ENCODE measurements at places on chromosomes 1 and 21.
A peak's percentile ranks its signal among the peaks of the same experiment; 100 is the strongest.

DNA sequence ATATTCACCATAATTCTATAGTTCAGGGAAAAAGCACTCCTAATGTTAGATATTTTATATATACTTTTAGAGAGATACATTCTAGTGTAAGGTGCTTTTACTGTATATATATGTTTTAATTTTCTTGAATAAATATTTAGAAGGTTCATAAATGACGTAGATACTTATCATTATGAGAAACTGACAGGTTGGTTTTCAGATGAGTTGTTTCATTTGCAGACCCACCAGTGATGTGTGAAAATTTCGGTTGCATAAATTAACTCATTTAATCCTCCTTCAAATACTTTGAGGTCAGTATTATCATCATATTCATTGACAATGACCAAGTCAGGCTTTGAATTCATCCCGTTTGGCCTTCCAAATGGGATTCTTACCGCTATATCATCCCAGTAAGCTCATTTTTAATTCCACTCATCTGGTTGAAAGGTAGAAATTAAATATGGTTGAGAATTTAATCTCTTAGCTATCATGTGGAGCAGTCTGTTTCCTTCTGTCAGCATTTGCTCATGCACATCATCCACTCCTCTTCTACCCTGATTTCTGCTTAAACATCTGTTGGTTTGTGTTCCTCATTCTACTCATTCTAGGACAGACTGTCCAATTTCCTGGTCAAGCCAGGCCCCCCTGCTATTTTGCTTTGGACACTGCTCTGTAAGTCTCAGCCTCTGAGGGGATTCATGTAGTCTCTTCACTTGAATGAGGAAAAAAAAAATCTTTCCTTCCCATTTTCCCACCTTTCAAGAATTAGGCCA is 1156.6 kb downstream of the PLA2G4A start:
- no peak for DNase-seq

DNA sequence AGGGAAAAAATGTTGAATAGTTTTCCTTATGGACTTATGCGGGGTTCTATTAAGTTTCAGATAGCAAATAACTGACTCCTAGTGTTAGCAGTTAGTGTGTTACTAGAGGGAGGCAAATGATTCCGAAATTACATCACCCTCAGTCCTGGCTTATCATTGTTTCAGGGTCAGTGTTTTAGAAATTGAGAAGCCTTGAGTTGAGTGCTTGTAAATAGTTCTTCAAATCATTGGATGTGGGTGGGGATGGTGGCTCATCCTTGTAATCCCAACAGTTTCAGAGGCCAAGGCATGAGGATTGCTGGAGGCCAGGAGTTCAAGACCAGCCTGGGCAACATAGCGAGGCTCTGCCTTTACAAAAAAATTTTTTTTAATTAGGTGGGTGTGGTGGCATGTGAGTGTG is 21.3 kb downstream of the SOAT1 start:
- no peak for DNase-seq

DNA sequence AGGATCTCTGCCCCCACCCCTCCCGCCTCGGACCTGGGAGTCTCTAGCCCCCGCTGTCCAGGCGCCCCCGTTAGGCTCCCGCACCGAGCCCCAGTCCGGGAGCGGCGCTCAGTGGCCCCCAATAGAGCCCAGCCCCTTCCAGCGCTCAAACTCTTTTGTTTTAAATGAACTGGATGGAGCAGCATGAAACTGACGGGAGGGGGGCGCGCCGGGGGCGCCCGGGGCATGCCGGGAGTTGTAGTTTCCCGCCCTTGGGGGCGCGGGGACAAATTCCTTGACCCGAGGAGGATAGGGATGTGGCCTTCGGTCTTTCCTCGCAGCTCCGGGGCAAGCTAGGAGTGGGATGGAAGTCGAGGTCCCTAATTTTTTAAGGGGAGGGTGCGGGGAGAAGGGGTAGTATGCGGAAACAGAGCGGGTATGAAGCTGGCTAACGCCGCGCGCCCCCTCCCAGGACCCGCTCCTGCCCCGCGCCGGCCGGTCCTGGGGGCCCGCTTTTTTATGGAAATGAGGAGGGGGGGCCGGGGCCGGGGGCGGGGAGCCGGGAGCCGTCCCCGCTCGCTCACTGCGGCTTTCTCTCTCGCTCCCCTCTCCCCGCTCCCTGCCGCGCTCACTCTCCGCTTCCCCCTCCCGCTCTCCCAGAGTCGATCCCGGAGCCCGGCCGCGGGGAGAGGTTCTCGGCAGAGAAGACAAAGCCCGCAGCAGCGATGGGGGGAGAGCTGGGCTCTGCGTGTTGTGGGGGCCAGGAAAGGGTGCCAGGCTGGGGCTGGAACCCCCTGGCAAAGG is at the start of gene MEX3A:
Gene MEX3A, minus strand, starts transcription at position 157 of the 783 bp plus-strand sequence. CDS start 467 bp downstream, outside the sequence.
- DNase-seq = peak; percentile 71

DNA sequence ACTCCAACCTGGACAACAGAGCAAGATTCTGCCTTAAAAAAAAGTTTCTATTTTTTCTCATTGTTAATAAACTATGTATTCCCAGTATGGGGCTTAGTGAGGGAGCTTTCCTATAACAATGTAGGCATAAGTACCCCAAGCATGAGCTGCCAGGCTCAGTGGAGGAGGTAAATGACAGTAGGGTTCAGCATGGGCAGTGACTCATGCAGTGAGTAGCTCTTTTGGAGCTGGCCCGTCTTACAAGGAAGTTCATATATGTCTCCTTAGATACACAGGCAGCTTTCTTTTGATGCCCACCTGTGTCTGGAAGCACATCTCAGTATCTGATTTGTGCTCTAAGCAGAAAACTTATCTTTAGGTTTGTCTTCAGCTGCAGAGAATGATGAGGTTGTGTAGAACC is 57.9 kb downstream of the ZNF678 start:
- no peak for DNase-seq

DNA sequence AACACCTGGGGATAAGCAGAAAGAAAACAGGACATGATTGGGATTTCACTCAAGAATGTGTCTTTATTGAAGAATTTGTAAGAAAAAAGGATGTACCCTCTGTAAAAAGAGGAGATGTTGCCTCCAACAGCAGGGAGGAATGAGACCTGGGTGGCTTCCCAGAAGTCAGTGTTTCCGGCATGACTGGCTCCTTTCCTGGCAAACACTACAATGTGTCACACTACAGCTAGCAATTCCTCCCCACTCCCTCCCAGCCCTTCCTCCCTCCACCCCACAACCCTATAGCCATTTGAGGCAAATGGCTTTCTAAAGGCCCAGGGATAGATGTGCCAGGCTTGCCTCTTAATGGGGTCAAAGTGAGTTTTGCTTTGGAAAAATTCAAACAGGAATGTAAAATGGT is 11.5 kb upstream of the COL8A2 start:
- DNase-seq = peak; percentile 67

GRCh38 chr1:180505732-180506335 is 3.5 kb upstream of the ACBD6 start:
- DNase-seq = no peak

GRCh38 chr1:20361401-20361800 is 70.7 kb downstream of the VWA5B1 start:
- DNase-seq = no peak

DNA sequence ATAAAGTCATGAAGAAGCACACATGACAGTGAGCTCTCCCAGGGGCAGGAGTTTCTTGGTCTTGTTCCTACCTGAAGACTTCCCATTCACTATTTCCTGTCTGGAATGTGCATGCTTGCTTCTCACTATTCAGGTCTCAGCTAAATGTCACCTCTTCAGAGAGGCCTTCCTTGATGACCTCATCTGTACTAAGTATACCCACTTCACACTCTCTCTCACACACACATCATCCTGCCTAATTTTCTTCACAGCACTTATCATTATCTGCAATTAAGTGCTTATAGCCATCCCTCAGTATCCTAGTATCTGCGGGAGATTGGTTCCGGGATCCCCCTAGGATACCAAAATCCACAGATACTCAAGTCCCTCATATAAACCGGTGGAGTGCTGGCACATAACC is 146.4 kb upstream of the IVNS1ABP start:
- no peak for DNase-seq

GRCh38 chr1:85502625-85503083 is 37.7 kb upstream of the DDAH1 start:
- DNase-seq = peak; percentile 64

GRCh38 chr1:21212126-21212525 is 35.4 kb upstream of the EIF4G3 start:
- DNase-seq = no peak

GRCh38 chr1:221822591-221822990 is 80.7 kb upstream of the DUSP10 start:
- no peak for DNase-seq

- DNase-seq = no peak
These were observed 75.7 kb downstream of the PHTF1 start for GRCh38 chr1:113683384-113684152.

- DNase-seq = no peak
These were observed 20.1 kb downstream of the CFHR5 start for GRCh38 chr1:196997423-196997822.

DNA sequence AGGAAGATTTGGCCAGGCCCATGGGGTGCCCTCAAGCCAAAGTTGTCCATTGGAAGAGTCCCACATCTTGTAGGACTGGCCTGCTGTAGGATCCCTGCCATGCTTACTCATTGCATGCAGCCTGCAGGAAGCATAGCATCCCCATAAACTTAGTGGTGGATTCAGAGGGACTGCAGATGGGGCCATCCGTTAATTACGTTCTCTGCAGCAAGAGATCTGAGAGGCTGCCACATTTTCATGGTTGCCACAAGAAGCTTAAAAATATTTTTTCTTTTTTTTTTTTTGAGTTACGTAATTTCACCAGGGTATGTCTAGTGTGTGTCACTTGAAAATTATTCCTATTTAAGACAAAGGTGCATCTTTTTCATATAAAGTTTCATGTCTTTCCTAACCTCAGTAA is 329.7 kb upstream of the USP24 start:
- DNase-seq = no peak

DNA sequence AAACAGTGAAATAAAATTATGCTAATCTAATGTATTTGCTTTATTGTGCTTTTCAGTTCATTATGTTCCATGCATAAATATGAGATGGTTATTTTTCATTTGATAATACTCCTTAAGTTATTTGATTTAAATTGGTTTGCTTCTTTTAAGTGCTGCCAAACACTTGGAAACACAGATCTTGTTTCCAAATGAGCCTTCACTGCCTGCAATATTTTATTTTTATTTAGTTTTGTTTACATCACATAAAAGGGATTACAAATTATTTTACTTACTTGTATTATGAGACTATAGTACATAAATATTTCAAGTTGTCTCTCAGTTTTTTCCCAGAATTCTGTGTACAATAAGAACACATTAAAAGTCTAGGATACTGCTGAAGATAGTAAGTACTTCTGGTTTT is 1662.4 kb upstream of the B3GALT2 start:
- DNase-seq = no peak

GRCh38 chr21:17853393-17854275 is 34.5 kb upstream of the C21orf91 start:
- no peak for DNase-seq

DNA sequence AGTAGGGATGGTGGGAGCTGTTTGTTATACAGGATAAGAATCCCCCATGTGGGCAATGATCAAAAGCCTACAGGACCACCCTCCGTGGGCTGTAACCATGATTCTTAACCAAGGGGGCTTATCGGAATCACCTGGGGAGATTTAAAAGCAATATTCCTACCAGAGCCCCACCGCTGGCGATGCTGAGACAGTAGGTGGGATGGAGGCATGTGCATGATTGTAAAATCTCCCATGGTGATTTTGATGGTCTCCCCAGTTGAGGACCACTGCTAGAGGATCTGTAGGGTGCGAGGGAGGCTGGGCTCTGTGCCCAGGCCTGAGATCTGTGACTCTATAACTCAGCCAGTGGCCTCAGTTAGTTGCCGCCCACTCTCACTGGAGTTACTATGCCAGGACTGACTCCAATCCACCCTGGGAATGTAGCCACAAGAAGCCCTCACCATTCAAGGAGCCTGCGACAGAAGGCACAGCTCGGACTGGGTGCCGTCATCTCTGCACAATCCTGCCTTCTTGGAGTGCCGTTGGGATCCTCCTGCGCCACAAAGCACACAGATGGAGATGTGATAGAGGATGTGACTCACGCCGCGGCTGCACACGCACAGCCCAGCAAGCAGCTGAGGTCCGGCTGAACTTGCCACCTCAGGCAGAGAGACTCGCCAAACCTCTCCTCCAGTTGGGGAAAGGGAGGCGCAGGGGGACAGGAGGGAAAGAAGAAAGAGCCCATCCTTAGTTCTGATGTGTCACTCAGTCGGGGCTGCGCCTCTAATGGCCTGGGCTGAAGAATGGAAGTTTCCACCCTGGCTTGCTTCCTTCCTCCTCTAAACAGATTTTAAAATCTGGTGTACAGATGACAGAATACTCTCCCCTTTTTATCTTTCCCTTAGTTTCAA is 26.5 kb downstream of the AKNAD1 start:
- peak; percentile 31 for DNase-seq

- DNase-seq = no peak
These were observed 38.0 kb upstream of the UTS2 start for GRCh38 chr1:7890853-7891252.

- no peak for DNase-seq
These were observed 339.9 kb downstream of the NTNG1 start for GRCh38 chr1:107480548-107481415.

DNA sequence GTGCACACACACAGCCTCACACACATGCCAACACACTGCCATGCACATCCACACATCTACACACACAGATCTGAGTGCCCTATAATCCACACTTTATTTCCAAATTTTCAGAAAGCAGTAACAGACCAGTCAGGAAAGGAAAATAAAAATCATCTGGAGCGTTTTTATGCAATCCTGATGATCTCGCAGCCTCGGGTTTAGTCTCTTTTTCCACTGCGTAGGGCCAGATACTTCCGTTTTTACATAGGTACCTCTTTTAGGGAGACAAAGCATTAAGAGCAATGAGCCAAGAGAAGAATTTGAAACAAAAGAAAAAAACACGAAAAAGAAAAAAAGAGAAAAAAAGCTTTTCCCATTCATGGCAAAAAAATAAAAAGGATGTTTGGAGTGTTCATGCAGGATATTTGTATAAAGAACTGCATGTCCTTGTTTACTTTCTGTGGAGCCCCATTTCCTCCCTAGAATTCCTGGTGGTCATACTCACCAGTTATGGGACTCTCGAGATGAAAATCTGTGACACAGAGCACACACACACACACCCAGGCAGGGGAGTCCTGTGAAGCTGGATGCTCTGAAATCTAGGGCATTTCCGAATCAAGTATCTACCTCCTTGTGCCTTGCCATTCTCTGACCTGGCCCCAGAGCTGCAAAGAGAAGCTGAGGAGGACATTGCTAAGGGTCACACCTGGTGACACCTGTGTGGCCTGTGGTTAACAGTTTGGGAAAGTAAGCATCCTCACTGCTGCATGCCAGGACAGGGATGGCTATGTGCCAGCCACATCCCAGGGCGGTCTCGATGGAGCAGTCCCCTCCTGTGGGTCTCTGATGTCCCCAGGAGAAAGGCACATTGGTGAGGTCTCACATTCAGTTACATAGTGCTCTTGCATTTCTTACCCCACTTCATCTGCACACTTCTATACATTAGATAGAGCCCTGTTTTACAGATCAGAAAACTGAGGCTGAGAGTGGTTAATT is 83.6 kb downstream of the RUNX1 start:
- DNase-seq = no peak

DNA sequence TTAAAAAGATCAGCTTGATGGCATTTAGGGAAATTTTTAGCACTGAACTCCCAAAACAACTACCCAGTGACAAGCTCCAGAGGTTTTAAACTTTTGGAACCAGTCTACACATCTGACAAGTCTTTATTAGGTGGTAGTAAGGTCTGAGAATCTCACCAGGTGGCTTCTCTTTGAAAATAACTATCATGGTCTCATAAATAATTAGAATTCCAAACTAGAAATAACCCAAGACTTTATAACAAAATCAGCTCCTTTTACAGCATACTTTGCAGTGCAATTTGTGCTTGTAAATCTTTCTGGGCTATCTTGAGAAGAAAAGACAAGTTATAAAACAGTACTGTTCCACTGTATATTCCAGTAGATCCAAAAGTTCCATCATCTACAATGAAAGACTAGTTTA is 108.7 kb downstream of the LTN1 start:
- no peak for DNase-seq
